ENCODE measurements at places on chromosomes 2 and 18.

DNA sequence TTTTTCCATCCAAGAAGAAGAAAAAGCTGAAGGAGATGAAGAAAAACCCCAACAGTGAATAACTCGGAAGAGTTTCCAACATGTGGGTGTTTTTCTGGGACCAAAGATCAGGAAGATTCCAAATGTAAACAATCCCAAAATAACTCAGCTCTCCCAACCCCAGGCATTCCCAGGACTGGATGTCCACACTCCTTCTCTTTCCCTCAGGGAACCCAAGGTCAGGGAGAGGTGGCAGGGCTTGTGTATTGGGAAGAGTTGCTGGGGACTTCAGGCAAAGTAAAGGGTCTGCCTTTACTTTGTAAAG lies 268.0 kb downstream of the DYSF start:
- DNase-seq, result no peak

- no peak for DNase-seq
These were observed 106.3 kb downstream of the GYPC start for GRCh38 chr2:126761981-126762878.

- no peak for DNase-seq
These were observed 88.3 kb upstream of the PPP1CB start for GRCh38 chr2:28663359-28663758.

DNA sequence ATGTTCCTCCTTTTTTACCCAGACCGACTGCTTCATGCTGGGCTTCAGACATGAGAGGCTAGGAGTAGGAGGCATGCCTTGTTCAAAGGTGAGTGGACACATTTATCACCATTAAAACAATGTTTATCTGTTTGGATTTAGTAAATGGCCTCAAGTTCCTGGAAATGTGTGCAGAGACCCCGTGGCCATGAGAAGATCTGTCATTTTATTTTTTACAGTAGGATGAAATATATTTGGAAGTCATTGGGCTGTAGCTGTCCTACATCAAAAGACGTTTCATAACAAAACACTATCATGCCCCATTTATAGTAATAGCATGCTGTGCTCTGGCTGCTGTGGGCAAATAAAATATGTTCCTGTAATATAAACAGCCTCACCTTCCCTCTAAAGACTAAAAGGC lies 403.9 kb upstream of the TNP1 start:
- no peak for DNase-seq

GRCh38 chr2:179614121-179614520 lies 247.3 kb downstream of the ZNF385B start:
- no peak for DNase-seq

- DNase-seq, result no peak
These were observed 17.1 kb upstream of the CAVIN2 start for GRCh38 chr2:191863988-191864387.

- DNase-seq, result no peak
These were observed 268.2 kb downstream of the RPIA start for GRCh38 chr2:88959480-88960204.

DNA sequence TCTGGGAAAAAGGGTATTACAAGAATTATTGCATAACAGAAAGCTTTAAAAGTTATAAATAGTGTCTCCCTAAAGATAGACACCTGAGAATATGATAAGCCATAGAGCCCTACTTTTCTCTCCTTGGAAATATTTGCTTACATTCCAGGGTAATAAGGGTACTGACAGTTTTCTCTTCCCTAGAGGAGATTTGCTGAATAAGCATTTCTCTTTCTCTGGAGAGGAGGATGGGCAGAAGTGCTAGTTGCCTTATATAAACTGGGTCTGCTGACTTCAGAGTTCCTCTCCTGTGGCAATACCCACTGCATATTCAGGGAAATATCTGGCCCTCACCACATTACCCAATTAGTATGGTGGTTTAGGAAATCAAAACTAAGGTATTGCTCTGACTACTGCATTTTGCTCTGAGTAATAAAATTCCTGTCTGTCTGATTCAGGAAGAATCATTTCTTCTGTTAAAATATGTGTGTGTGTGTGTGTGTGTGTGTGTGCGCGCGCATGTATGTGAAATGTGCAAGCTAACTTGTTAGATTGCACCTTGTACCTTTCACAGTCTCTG lies 1391.3 kb downstream of the DSC3 start:
- DNase-seq, result no peak

- no peak for DNase-seq
These were observed 312.7 kb downstream of the HRH4 start for GRCh38 chr18:24773101-24773500.

DNA sequence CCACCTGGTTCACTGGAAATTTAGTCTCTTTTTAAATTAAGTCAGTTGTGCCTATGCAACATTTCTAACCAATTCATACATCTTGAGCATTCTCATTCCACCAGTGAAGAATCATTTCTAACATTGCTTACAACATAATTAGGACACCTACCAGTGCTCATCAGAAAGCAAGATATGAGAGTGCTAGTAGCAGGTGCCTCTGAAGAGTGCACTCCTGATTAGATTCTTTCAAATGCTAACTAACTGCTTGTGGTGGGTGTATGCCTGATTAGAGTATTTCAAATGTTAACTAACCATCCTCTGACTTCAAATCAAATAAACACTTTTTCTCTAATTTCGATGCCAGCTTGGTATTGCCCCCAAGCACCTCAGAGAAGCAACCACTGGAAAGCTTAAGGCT lies 124.3 kb upstream of the DNAJC10 start:
- DNase-seq, result no peak

- no peak for DNase-seq
These were observed 59.9 kb upstream of the SNTG2 start for GRCh38 chr2:890791-891190.

- DNase-seq, result no peak
These were observed 32.5 kb upstream of the CCL20 start for GRCh38 chr2:227780981-227781615.

GRCh38 chr2:23100406-23100805 lies 284.6 kb upstream of the KLHL29 start:
- DNase-seq, result peak; percentile 19

DNA sequence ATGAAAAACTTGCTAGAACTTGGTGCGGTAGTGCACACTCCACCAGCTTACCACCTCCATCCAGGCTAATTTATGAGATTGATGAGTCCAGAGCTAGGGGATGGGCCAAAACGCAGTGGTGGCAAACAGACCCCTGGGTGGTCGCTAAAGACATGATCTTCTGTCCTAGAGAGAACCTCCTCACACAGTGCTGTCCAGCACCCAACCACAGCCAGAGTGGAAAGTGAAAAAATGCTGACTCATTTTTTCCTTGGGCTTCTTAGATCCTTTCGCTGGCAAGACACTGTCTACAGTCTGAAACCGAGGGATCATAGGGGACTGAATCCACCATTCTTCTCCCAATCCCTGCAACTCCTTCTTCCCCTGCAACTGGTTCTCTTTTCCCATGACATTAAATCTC lies 4.1 kb downstream of the ANTXR1 start:
- no peak for DNase-seq

DNA sequence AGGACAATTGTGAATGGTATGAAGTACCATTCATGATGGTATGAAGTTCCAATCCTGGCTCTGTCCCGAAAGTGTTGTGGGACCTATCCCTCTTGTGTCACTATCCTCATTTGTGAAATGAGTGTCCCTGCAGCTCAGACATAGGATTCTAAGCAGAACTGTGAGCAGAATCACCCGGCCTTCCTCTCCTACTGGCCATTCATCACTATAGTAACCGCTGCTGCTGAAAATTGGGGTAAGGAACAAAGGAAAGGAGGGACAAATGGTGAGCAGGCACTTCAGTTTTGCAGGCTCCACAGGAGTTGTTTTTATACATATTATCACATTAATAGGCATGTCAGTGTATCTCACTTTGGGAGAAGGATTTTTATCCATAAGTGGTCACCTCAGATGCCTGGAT lies 27.4 kb downstream of the SMYD1 start:
- no peak for DNase-seq

DNA sequence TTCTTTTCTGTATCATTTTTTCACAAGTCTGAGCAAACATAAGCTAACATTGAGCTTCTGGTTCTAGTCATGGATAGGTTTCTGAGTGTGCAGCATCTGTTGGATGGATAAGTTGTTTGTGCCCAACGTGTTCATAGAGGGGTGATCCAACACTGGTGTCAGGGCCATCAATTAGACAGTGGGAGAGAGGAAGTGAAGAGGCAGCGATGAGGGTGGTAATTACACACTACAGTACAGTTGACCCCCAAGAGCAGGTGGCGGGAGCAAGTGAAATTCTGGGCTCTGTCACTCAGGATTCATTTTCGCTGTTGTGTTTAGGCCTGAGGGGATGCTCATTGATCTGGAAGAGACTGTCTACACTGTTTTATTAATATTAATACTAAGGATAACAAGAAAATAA lies 180.0 kb upstream of the CXCR4 start:
- DNase-seq, result peak; percentile 38

GRCh38 chr2:23637011-23637778 lies 252.2 kb downstream of the KLHL29 start:
- no peak for DNase-seq

- no peak for DNase-seq
These were observed 7.8 kb upstream of the ANXA4 start for GRCh38 chr2:69734035-69734611.

DNA sequence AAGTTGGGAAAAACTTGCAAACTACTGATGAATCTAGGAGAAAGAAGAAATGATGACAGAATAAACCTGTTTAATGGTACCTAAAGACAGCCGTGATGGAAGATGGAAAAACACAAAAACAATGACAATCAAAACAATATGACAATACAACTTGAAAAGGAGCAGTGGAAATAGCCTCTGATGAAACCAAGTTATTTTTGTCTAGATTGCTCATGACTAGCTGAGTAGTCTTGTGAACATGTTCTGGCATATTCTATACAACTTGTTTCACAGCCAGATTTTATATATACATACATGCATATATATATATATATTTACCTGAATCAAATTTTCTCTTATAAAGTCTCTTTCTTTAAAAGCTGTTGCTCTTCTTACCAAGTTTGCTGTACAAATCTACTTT lies 439.1 kb downstream of the TGIF1 start:
- DNase-seq, result no peak

- no peak for DNase-seq
These were observed 196.4 kb downstream of the ARL4C start for GRCh38 chr2:234300391-234300925.

DNA sequence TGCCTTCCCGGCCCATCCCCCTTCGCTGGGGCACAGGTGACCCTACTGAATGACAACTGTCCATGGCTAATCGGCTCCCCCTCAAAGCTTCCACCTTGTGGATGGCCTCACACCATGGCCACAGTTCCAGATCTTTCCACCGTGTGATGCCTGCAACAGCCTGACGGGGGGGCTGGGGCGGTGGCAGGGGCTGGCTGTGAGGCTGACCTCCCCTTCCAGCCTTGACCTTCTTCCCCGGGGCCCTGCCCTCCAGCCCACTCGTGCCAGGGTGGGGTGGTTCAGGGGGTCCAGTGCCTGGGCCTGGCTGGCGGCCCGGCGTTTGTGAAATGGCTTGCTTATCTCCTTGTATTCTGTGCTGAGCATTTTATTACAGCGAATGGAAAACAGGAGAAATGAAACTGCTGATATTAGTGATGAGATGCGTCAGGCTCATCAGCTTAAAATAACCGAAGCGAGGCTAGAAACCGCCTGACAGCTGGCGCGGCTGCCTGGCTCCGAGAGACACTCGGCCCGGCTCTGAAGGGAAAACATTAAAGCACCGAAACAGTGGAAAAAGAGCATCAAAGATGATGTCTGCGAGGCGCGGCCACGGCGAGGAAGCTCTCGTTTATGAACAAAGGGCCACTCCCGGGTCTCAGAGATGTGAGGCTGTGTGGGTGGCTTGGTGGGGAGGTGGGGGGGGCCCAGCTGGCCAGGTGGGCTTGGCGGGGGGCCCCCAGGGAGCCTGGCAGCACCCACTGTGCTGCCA lies 916 bp upstream of the PDCD1 start:
- no peak for DNase-seq

DNA sequence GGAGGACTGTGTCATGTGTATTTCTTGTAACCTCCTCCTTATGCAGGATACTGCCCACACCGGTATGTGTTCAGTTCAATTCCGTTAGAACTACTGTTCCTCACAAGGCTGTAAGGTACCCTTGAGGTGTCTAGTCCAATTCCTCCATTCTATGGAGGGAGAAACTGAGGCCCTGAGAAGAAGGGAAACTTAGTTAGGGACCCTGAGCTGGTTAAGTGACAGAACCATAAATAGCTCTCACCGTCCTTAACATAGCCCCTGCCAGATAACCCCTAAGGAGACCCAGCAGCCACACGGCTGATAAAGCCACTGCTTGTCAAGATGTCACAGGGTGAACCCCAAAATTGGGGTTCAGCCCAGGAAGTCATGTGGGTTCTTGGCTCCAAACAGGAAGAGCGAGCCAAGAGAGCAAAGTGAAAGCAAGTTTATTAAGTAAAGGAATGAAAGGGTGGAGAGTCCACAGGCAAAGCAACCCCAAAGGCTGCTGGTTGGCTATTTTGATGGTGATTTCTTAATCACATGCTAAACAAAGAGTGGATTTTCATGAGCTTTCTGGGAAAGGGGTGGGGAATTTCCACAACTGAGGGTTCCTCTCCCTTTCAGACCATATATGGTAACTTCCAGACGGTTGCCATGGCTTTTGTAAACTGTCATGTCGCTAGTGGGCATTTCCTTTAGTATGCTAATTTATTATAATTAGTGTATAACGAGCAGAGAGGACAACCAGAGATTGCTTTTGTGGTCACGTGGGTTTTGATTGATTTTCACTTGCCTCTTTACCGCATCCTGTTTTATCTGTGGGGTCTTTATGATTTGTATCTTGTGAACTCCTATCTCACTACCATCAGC lies 83.4 kb upstream of the RTN4 start:
- DNase-seq, result no peak

DNA sequence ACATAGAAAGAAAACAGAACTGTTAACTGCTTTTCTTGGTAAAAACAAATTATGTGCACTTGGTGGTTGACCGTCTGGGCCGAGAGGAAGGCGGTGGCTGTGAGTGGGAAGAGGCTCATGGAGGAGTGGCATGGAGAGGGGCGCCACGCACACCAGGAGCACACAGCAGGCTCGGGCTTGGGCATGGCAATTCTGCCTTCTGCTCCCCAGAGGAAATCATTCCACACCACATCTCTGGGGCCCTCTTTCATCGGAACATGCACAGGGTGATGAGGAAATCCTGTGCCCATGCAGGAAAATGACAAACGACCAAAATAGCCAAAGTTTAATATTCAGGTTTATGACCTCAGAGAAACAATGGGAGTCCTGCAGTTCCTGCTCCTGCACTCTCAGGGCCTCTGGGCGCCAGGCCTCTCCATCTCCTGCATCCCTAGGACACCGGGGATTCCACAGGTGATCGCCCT lies 26.4 kb downstream of the WDFY1 start:
- DNase-seq, result no peak

DNA sequence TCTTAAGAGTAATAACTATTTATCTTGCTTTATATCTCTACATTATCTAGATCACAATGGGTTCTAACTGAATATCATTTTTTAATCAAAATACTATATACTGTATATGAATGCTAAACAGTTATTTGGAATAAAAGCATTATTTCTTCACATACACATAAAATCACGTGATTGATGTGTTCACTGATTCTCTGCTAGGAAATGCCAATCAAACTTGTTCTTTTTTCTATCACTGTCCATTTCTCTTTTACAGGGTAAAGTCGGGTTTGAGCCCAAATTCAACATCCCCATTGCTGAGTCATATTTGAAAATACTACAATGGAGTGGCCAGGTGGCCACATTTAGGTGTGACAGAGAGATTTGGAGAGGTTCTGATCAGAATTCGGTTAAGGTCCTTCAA lies 1114.0 kb upstream of the PIK3C3 start:
- DNase-seq, result no peak

- no peak for DNase-seq
These were observed 857 bp downstream of the RESP18 start for GRCh38 chr2:219331560-219332213.
